ENCODE measurements at places on chromosomes 5 and 9.

DNA sequence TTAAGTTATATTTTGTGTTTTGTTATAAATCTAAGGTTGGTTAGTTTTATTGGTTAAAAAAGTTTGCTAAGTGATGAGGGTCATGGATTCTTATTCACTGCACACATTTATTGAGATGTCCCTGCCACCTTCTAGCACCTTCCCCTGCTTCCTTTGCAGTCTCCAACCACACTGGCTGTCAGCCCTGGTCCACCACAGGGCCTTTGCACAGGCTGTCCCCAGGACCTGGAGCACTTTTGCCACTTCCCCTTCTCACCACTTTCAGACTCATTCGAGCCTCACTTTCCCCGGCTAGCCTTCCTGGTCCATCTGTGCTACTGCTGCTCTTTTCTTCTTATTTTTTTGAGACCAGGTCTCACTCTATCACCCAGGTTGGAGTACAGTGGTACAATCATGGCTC, 45.3 kb downstream of the ARHGAP26 start:
- H3K36me3 ChIP-seq = no peaks in the 10 kb centered on the region
- H3K27me3 ChIP-seq = no peaks in the 10 kb centered on the region
- H3K4me3 ChIP-seq = no peak overlapping the region
- peaks cover 2% of the 10 kb centered on the region for H3K4me1 ChIP-seq
- no peak for DNase-seq
- H3K27ac ChIP-seq = no peak overlapping the region

GRCh38 chr9:131387394-131387793, 6.5 kb upstream of the PRRC2B start:
- H3K4me1 ChIP-seq = peaks cover 5% of the 10 kb centered on the region
- no peak overlapping the region for H3K4me3 ChIP-seq
- H3K27ac ChIP-seq = no peak overlapping the region
- DNase-seq = no peak

GRCh38 chr5:139147483-139148087, 50.6 kb downstream of the SIL1 start:
- DNase-seq = no peak
- no peaks in the 10 kb centered on the region for H3K27me3 ChIP-seq
- H3K36me3 ChIP-seq = no peaks in the 10 kb centered on the region
- H3K4me1 ChIP-seq = no peaks in the 10 kb centered on the region
- H3K4me3 ChIP-seq = no peak overlapping the region
- H3K27ac ChIP-seq = no peak overlapping the region

DNA sequence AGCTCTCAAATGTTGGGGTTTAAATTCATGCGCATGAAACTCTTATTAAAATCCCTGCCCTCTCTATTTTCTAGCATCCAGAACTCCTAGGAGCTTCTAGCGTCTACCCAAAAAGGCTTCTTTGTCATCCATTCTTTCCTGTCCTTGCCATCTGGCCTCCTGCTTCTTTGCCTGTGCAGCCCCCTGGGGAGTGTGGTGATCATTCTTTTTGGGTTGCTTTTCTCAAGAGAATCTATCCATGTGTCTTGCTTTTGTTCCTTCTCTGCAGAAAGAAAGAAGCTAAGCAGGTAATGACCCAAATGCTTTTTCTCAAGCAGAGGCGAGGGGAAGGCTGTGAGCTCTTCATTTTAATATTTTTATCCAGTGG, 26.6 kb downstream of the SKP2 start:
- no peak overlapping the region for H3K4me3 ChIP-seq
- no peak for DNase-seq
- H3K27ac ChIP-seq = no peak overlapping the region
- no peaks in the 10 kb centered on the region for H3K27me3 ChIP-seq

- no peaks in the 10 kb centered on the region for H3K27me3 ChIP-seq
- no peak for DNase-seq
- H3K27ac ChIP-seq = no peak overlapping the region
- peaks cover 4% of the 10 kb centered on the region for H3K4me1 ChIP-seq
Observed at GRCh38 chr9:91246846-91247245, 114.9 kb downstream of the AUH start.

Measured in H9 (cell line).